Adipocyte (in vitro differentiated cells): ENCODE measurements at places on chromosomes 12 and 14.

DNA sequence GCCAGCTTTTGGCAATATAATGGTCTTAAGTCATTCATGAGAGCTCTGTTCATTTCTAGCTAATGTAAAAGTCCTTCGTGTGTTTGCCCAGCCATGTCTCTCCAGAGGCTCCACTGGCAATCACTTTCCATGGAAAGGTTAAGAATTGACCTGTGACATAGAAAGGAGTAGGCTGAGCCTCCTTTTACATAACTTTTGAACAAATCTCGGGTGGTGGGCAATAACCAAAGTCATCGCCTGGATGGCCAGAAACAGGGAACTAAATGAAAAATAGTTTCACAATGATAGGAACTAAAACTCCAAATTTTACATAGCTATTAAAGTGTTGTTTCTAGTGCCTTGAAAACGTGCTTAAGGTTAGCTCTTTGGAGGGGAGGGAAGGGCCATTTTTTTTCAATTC lies 6.5 kb downstream of the BHLHE41 start:
- no peak for DNase-seq

DNA sequence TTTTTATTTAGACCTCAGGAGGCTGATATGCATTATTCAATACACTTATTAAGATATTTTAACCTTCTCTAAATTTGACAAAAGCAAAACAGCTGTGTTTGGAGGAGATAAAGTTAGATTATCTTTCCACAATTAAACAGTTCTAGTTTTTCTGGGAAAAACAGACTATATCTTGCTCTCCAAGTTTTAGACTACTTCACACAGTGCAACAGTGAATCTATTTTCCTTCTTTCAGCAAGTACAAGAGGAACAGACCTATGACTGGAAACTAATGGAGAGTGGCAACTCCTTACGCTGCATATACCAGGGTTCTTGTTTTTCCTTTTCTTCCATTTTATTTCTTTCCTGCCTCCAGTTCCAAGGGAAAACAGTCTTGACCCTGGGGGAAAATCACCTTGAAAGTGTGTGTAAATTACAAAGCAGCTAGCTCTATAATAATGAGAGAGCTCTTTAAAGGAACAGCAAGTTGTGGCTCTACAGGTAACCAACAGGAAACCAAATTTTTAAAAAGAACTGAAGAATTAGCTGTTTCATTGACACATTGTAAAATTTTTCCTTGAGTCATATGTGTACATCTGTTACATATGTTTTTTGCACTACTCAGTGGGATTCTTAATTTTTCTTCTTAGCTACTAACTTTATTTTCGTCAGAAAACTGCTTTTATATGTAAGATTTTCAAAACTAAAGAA lies 27.4 kb downstream of the DNM1L start:
- DNase-seq, result no peak

DNA sequence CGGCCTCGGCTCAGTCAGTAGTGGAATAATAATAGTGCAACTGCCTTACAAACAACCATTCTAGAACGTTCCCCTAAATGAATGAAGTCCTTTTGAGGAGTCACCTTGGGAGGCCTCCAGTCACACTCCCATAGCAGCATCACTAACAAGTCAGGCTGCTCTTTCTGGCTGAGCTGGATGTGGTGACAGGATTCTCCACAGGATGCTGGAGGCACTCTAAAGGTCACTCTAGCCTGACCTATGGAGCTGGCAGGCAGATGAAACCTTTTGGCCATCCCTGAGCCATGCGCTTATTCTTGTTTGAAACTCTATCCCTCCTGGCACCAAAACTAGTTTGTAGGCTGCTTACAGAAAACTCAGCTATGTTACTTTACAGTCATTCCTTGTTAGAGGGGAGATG lies 17.9 kb upstream of the TFCP2 start:
- no peak for DNase-seq

DNA sequence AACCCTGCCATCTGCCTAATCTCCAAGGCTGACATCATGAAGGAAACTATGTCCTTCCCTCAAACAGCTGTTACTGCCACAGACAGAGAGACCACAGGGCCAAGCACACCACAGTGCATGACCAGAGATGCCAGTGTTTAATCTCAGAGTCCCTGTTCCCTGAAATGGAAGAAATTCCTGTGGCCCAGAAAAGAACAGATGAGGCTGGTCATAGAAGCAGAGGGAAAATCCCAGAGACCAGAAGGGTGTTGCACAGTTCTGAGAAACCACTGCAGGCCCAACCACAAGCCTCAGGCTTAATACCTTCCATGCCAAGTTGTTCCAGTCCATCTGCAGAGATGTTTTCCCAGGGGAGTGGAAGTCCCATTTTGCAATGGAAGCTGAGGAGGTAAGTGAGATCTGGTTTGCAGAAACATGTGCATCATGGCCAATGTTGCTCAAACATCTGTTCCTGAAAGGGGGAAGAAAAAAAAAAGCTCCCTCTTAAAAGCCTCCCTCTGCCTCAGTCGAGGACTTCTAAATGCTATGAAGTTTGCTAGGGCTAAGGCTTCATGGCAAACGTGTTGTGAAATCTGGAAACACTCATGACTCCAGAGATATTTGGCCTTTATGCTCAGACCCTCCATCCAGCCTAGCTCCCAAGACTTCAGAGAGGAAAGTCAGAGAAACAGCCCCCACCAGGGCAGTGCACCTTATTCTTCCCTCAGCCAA lies 98.6 kb downstream of the SCARB1 start:
- peak; percentile 98 for DNase-seq

- no peak for DNase-seq
These were observed 91.7 kb upstream of the PELI2 start for GRCh38 chr14:56026506-56026905.

DNA sequence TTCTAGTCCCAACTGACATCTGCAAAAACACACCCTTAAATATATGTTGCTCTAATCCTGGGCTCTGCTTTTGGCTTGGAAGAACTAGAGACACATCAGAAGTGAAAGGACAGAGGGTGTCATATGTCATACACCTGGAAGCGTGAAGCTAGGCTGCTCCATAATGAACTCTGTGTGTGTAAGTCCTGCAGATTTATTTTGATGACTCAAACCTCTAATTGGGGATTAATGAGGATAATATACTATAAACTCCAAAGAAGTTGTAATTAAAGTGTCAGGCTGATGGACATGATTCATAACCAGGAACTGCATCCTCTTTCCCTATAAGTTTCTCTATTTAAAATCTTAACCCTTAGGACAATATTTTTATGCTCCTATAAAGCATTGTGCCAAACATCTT lies 4.4 kb upstream of the KCNK10 start:
- DNase-seq, result no peak

DNA sequence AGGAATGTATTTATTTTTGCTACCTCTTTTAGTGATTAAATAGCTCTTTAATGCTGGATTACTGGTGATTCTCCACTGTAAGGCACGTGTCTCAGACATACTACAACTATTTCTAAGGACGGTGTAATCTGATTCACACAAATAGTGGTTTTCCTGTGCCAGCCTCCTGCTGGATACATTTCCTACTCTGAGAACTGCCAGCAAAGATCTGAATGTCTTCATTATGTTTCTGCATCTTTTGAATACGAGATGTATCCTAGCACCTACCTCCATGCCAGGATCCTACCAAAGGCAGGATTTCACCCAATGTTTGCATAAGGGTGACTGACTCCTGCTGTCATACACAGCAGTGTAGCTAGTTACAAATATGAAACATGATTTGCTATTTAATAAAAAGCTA lies 120.6 kb downstream of the PRICKLE1 start:
- DNase-seq, result no peak

GRCh38 chr12:92973614-92974013 lies 44.5 kb upstream of the EEA1 start:
- DNase-seq, result peak; percentile 89

DNA sequence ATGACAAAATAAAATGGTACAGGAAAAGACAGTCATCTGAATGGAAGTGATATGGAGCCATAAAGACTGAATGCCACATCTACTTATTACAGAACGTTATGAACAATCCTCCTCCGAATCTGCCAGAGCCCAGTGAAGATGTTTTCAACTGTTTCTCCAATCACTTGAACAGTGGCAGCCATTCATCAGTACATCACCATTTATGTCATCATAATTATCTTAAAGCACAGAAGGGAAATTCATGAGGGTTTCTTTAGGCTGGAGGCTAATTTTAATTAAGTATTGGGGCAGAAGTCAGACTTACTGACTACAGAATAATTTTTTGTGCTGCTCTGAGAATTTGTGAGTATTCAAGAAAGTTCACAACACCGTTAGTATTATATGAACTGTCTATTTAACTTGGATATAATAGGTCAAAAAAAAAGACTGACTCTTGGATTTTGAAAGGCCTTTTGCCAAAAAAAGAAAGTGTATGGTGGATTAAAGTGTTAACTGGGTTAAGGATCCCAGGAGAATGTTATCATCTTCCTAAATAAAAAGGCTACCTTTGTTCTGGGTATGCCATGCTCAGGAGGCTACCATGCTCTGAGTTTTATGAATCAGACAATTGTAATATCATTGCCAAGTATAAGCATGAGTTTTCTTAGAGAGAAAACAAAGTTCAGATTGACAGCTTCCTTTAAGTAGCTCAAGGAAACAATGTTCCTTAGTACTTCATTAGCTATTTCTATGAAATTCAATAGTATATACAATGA lies 40.1 kb downstream of the PDZRN4 start:
- DNase-seq, result no peak

- DNase-seq, result peak; percentile 91
These were observed 58.0 kb downstream of the TMTC1 start for GRCh38 chr12:29725587-29726320.

DNA sequence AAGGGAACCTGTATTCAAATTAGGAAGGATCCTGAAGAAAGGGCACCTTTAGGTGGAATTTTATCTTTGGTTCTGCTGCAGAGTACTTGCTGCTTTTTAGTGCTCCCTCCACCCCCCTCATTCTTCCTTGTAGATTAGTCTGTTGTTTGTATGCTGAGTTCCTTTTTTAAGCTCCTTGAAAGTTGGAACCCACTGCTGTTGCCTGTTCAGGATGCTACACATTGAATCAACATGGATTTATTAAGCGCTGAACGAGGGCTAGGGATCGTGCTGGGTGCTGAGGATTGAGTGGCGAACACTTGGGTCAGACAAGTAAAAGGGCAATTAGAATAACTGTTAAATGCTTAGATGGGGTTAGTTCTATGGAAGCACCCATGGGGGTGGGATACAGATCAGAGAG lies 884 bp upstream of the AMN1 start:
- no peak for DNase-seq

DNA sequence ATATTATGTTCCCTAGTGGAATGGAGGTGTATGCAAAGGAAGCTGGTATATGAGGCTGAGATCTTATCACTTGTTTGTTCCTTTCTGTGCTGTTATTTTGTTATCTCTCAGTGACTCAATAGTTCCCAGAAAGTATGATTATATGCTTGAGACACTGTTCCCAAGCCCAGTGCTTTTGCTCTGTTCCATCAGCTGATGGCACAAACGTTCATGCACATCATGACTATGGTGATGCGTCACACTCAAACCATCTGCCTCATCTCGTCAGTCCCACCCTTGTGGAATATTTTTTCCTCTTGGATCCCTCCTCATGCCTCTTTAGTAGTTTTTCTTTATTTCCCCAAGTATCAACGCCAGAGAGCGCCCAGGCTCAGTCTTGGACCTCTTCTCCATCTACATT lies 786.9 kb downstream of the AACS start:
- no peak for DNase-seq
